Smooth muscle cell of the coronary artery (primary cell): ENCODE measurements at places on chromosomes 4 and X. TPM values are rescaled to one million over a fixed set of nuclear protein-coding genes. Genes with fewer than 3 reads are reported as not detected.

The ANKRD17 gene
- 39.7 and 44.2 TPM in 2 replicates for total RNA-seq

The SPANXN3 gene
- total RNA-seq: not detected in 2 replicates

The TCEAL6 gene
- not detected in 2 replicates for total RNA-seq

The NUDT10 gene
- 0.35 and 1.1 TPM in 2 replicates for total RNA-seq

The CT45A10 gene
- not detected in 2 replicates for total RNA-seq

The GJB1 gene
- total RNA-seq: not detected in 2 replicates

The NR3C2 gene
- total RNA-seq: 0.75 and 1.5 TPM in 2 replicates

The MTNR1A gene
- not detected in 2 replicates for total RNA-seq

The CFAP47 gene
- total RNA-seq: not detected in 2 replicates

The PDZD4 gene
- total RNA-seq: 0.08 and 1.1 TPM in 2 replicates

The TMEM175 gene
- total RNA-seq: 16.2 and 22.1 TPM in 2 replicates

The EIF2S3 gene
- total RNA-seq: 250 and 364 TPM in 2 replicates

The FAM47A gene
- not detected in 2 replicates for total RNA-seq

The TMEM35A gene
- 8.0 and 13.2 TPM in 2 replicates for total RNA-seq

The TXK gene
- total RNA-seq: 0.08 TPM in 1 of 2 replicates, not detected in the other

The PAGE2 gene
- total RNA-seq: not detected in 2 replicates

The DOK7 gene
- 0.08 TPM in 1 of 2 replicates, not detected in the other for total RNA-seq

The AMBN gene
- total RNA-seq: not detected in 2 replicates

The HTATSF1 gene
- total RNA-seq: 26.8 and 30.1 TPM in 2 replicates

The METTL14 gene
- 17.8 and 25.0 TPM in 2 replicates for total RNA-seq

The STATH gene
- 0.15 TPM in 1 of 2 replicates, not detected in the other for total RNA-seq

The HMGN5 gene
- total RNA-seq: 0.53 TPM in 1 of 2 replicates, not detected in the other

The KLB gene
- total RNA-seq: not detected in 2 replicates

The TRIM75 gene
- total RNA-seq: not detected in 2 replicates
